A549 treated with AZD2906 at 1 μM for 4 hours (cell line): ENCODE measurements at places on chromosomes 11 and 22. TPM values are rescaled to one million over a fixed set of nuclear protein-coding genes. Genes with fewer than 3 reads are reported as not detected.

PGA5 gene
- total RNA-seq = 0.08 TPM in 1 of 5 replicates, not detected in the others

GPR83 gene
- 0.08 to 0.11 TPM (median 0.09 TPM) in 5 replicates for total RNA-seq

DNAJB13 gene
- total RNA-seq = 0.56 to 1.00 TPM (median 0.74 TPM) in 5 replicates

GLYAT gene
- not detected in 5 replicates for total RNA-seq

P4HA3 gene
- 38.3 to 57.4 TPM (median 50.5 TPM) in 5 replicates for total RNA-seq

PRG2 gene
- not detected in 5 replicates for total RNA-seq

RHOD gene
- total RNA-seq = 32.5 to 52.9 TPM (median 48.2 TPM) in 5 replicates
